RCC 7860 (cell line): ENCODE measurements at places on chromosomes 2 and 18.

DNA sequence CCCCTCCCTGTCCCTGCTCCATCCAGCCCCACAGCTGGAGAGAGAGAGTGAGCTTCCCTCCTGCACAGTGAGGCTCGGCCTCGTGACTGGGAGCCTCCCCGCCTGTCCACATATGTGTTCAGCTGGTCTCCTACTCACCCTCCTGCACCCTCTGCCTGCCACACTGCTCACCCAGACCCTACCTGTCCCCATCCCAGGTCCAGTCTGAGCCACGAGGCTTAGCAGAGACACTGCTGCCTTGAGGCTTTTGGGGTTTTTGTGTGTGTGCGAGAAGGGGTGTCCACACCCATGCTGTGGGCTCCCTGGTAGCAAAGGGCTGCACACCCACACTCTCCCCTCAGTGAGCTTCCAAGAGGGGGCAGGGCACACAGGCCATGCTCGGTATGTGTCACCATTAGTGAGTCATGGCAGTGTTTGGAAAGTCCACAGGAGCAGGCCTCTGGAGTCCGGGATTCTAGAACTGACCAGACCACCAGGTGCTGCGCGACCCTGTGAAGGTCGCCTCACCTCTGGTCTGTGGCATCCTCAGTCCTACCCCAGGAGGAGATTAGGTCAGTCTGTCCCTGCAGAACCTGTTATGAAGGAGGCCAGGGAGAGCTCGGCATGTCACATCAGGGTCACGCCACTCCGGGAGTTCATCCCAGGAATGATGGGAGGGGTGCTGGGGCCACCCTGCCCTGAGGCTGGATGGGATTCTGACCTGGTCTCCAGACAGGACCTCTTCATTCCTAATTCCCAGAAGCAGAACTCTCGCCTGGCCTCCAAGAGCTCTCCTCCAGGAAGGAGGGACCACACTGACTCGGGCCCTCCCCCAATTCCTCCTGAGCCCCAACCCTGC, 39.9 kb upstream of the SMAD7 start:
- peak; percentile 66 for DNase-seq

- no peak for DNase-seq
Observed at GRCh38 chr2:36354811-36355150, 797 bp upstream of the CRIM1 start.

DNA sequence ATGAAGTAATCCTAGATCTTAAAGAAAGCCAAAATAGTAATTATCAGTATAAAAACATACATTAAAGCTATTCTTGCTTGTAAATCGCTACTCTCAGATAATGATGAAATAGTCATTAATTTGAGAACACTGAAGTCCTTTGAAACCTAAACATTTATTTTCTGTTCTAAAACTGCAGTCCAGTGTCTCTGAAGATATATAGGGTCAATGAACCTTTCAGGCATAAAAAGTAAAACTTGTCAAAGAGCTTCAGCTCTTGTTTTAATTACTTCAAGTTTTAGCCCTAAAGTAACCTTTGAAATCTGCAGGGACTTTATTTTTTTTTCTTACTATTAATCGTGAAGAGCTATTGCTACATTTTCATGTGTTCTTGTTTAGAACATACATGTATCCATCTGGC, 116.3 kb downstream of the KYNU start:
- DNase-seq = no peak

GRCh38 chr2:97982621-97983020, 13.1 kb downstream of the TMEM131 start:
- DNase-seq = no peak

- DNase-seq = no peak
Observed at GRCh38 chr2:233044974-233045605, 12.6 kb downstream of the NEU2 start.
